Lower lobe of right lung (tissue), 2 donors: ENCODE measurements at places on chromosomes 16 and 17. TPM values are rescaled to one million over a fixed set of nuclear protein-coding genes. Genes with fewer than 3 reads are reported as not detected.
A peak's percentile ranks its signal among the peaks of the same experiment; 100 is the strongest.

CCDC154 gene
- total RNA-seq = 3.1 TPM

SLC16A5 gene
- 32.3 TPM for total RNA-seq

DNA sequence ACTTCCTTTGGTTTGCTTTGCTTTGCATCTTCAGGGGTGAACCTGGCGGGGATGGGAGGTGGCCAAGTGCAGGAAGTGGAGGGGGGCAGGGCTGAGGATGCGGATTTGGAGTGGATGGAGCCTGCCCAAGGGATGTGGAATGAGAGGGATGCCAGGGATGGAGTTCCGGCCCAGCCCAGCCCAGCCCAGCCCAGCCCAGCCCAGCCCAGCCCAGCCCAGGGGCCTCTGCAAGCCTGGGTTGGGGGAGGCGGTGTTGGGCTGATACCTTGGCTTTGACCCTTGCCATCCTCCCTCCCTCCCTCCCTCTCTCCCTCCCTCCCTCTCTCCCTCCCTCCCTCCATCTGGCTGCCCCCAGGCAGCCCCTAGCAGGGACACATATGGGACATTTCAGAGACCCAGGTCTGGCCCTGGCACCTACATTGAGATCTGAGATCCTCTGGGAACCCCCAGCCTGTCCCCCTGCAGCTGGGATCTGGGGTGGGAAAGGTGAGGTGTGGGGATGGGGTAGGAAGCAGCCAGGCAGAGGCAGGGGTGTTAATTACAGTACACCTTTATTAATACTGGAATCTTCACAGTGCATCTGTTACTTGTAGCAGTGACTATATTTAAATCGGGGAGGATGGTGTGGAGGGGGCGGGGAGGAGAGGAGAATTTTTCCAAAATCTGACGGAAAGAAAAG, 14.5 kb downstream of the IL34 start:
- no peaks in the 10 kb centered on the region for H3K4me1 ChIP-seq
- no peak overlapping the region for H3K4me3 ChIP-seq
- no peak overlapping the region for H3K27ac ChIP-seq
- H3K27me3 ChIP-seq = no peaks in the 10 kb centered on the region
- H3K36me3 ChIP-seq = peaks cover 31% of the 10 kb centered on the region
- DNase-seq = no peak

PKMYT1 gene
- 4.0 TPM for total RNA-seq

SLFN14 gene
- total RNA-seq = 0.59 TPM

CACNA1H gene
- total RNA-seq = 8.4 TPM

- H3K27ac ChIP-seq = no peak overlapping the region
- DNase-seq = peak; percentile 37
- no peaks in the 10 kb centered on the region for H3K27me3 ChIP-seq
- H3K4me1 ChIP-seq = peaks cover 24% of the 10 kb centered on the region
- no peaks in the 10 kb centered on the region for H3K36me3 ChIP-seq
Measured at GRCh38 chr17:83121921-83122820, 42.8 kb downstream of the METRNL start.

GRCh38 chr17:29968271-29968670, 26.8 kb downstream of the EFCAB5 start:
- H3K4me3 ChIP-seq = no peak overlapping the region
- H3K27me3 ChIP-seq = no peaks in the 10 kb centered on the region
- no peaks in the 10 kb centered on the region for H3K36me3 ChIP-seq
- no peak for DNase-seq
- no peaks in the 10 kb centered on the region for H3K4me1 ChIP-seq

CALCOCO2 gene
- 174 TPM for total RNA-seq

DNA sequence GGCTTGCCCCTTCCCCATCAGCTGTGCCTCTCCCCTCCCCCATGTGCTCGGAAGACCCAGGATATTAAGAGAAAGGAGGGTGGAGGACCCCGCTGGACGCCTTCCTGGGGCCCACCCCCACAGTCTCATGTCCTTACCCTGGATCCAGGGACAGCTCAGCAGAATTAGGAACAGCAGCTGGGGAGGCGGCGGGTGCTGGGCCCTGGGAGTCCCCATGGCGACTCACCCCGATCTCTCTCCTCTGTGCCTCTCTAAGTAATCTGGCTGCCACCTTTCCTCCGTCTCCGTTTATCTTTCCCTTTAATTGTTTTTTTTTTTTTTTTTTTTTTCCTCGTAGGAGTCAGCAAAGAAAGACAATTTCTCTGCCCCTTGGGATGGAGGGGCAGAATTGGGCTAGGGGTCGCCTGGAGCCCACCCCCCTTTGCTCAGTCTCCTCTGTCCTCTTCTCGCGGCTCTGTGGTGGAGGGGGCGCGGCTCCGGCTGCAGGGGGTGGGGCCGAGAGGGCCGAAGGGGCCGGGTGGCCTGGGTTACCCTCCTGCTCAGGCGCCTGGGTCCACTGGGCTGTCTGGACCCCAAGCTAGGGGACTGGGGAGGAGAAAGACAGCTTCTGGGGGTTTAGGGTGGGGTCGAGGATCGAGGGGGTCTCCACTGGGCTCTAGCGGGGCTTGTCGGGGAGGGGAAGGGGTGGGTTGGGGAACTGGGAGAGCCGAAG, 390 bp downstream of the SEZ6L2 start:
- H3K27ac ChIP-seq = no peak overlapping the region
- H3K36me3 ChIP-seq = no peaks in the 10 kb centered on the region
- no peak for DNase-seq
- H3K4me3 ChIP-seq = peak overlapping the region; percentile 71
- peaks cover 13% of the 10 kb centered on the region for H3K4me1 ChIP-seq
- H3K27me3 ChIP-seq = peaks cover 24% of the 10 kb centered on the region

DNA sequence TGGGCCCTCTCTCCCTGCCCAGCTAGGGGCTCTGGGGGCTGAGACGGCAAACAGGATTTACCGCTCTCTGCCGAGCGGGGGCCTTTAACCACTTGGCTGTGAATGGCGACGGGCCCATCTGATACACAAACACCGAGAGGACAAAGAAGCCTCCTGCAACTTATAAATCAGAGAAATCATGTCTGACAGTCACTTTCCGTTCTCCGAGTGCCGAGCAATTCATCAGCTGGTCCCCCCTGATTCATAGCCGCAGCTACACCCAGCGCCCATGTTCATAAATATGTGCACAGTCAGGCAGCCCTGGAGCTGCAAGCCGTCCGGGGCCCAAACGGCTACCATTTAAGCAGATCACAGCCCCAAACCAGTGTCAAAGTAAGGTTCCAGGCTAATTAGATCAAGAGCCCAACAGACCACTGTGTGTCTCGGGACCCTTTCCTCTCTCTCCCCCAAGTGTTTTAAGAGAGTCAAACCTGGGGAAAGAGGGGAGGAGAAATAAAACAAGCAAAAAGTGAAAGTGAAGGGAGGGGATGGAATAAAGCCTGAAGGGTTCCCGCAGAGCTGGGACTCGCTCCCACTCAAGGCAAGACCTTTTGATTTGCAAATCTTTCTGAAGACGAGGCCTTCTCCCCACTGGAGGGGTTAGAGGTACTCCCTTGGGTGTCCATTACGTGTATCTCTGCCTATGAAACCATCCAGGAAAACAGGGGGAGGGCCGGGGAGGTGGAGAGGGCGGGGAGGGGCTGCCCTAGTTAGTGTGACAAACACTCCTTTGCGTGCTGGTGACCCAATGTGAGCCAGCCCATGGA, 154.7 kb downstream of the C16orf78 start:
- no peaks in the 10 kb centered on the region for H3K4me1 ChIP-seq
- H3K27me3 ChIP-seq = no peaks in the 10 kb centered on the region
- no peak overlapping the region for H3K27ac ChIP-seq

SCN4A gene
- 0.18 TPM for total RNA-seq

FN3K gene
- total RNA-seq = 27.9 TPM

RNF222 gene
- not detected for total RNA-seq

DNA sequence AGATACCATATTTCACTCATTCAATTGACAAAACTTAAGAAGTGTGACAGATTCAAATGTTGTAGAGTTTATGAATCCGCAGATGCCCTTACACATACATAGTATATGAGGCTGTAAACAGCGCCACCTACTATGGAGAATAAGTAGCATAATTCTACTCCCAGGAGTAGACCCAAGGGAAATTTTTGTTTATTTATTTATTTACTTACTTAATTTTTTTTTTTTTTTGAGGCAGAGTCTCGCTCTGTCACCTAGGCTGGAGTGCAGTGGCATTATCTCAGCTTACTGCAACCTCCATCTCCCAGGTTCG, 35.5 kb downstream of the GAN start:
- H3K27me3 ChIP-seq = no peaks in the 10 kb centered on the region
- DNase-seq = no peak
- peaks cover 8% of the 10 kb centered on the region for H3K36me3 ChIP-seq

DNA sequence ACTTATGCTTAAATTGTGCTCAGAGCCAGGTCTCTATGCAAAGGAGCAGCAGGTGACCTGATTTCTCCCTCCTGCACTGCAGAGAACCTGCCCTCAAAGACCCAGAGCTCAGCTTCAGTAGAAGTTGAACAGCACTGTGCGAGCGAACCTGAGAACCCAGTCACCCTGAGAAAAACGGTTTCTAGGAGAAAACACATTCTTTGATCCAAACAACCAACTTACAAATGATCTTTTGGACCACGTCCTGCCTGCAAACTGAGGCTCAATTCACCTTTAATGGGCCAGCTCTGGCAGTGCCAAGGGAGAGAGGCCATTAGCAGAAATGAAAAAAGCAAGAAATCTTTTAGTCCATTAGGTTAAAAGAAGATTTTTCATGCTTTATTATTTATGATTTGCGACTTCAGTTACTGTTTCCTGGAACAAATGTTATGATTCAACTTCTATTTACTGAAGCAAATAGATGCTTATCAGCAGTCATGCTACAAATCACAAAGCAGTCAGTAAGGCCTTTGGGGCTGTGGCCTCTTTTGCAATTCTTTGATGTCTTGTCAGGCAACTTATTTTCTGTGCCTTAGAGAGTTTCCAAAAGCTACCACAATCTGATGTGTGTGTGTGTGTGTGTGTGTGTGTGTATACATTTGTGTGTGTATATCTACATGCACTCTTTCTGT, 65.7 kb upstream of the LRRC37A3 start:
- peak overlapping the region; percentile 93 for H3K27ac ChIP-seq
- no peak for DNase-seq
- H3K27me3 ChIP-seq = no peaks in the 10 kb centered on the region
- H3K4me1 ChIP-seq = peaks cover 46% of the 10 kb centered on the region

DNA sequence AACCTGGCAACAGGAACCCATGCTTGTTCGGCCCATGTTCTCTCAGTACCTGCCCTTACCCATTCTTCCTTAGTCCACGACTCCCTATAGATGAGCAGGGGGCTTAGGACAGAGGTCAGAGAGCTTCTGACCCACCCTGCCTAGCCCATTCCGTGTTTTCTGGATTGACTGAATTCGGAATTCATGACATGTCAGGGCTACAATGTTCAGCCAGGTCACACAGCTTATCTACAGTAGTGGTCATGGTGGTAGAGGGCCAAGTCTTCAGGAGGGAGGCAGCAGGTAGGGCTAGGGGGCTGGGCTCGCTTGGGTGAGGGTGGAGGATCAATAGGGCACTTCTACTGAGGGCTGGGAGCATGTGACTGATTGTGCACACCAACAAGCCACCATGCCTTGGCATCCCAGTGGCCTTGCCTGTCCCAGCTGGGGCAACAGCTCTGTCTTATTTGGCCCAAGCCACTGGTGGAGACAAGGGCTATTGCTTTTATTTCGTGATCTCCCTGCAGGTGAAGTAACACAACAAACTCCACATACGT, 3.1 kb downstream of the HEXIM2 start:
- no peak for DNase-seq
- peaks cover 21% of the 10 kb centered on the region for H3K4me1 ChIP-seq
- H3K4me3 ChIP-seq = no peak overlapping the region
- H3K27ac ChIP-seq = no peak overlapping the region
- H3K36me3 ChIP-seq = no peaks in the 10 kb centered on the region

TVP23C gene
- total RNA-seq = 16.0 TPM

DNA sequence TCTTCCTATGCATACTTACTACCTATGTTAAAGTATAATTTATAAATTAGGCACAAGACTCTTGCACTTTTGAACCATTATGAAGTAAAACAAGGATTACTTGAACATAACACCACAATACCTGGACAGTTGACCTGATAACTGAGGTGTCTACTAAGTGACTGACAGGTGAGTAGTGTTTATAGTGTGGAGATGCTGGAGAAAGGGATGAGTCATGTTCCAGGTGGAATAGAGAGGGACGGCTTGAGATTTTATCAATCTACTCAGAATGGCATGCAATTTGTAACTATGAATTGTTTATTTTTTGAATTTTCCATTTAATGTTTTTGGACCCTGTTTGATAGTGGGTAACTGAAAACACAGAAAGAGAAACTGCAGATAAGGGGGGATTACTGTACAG, 287.6 kb downstream of the MAP2K6 start:
- H3K4me3 ChIP-seq = no peak overlapping the region
- H3K27ac ChIP-seq = no peak overlapping the region
- no peak for DNase-seq
- no peaks in the 10 kb centered on the region for H3K36me3 ChIP-seq
